ENCODE measurements at places on chromosomes 11 and 22.

DNA sequence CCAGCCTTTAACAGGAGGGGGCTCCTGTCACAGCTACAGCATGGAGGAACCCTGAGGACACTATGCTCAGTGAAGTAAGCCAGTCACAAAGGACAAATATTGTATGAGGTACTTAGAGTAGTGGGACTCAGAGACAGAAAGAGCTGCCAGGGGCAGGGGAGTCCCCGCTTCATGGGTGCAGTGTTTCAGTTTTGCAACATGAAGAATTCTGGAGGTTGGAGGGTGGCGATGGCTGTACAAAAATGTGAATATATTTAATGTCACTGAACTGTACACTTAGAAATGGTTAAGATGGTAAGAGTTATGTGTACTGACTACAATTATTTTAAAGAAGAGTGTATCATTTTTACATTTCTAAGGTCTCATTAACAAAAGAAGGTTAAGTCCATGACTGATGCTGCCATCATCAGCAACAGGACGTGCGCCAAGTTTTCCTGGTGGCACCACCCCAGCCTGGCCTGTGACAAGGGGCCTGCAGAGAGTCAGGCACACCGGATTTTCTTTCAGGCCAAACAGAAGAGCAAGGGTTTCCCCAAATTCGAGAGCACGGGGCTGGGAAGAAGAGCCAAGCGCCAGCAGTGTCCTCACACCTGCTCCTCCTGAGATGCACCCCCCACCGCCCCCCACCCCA is 22.1 kb downstream of the YPEL1 start:
- peaks cover 10% of the 10 kb centered on the region for H3K4me1 ChIP-seq
- H3K27ac ChIP-seq: no peak overlapping the region
- no peaks in the 10 kb centered on the region for H3K36me3 ChIP-seq
- DNase-seq: no peak
- H3K27me3 ChIP-seq: no peaks in the 10 kb centered on the region

DNA sequence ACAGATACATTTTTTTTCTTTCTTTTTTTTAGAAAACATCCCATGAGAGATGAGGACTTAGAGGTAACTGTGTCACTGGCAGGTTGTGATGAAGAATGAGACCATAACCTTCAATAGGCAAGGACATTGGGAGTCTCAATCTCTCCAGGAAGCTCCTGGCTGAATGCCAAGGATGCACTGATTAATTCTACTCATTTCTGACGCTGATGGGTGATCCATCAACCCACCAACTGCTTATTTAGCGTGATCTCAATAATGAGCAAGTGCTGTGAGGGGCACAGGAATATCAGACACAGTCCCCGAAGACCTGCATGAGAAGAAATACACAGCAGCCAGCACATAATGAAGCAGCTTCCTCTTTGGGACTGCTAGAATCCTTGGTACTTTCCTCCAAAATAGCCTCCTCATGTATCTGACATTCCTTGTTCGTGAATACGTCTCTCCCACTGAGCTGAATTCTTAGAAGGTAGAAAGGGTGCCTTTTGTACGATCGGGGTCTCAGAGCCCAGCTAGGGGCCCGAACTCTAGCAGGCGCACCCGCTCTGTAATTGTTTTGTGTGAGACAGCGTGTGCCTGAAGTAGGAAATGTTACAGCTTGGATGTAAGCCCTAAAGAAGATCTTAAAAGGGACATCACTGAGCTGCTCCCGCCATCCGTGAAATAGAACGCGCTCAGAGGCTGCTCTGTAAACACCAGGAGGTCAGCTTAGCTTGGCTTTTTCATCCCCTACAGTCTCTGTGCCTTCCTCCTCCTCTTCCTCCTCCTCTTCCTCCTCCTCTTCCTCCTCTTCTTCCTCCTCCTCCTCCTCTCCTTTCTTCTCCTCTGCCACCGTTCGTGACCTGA is 7.2 kb downstream of the CLMP start:
- peaks cover 46% of the 10 kb centered on the region for H3K27me3 ChIP-seq
- no peak overlapping the region for H3K4me3 ChIP-seq
- H3K36me3 ChIP-seq: no peaks in the 10 kb centered on the region

DNA sequence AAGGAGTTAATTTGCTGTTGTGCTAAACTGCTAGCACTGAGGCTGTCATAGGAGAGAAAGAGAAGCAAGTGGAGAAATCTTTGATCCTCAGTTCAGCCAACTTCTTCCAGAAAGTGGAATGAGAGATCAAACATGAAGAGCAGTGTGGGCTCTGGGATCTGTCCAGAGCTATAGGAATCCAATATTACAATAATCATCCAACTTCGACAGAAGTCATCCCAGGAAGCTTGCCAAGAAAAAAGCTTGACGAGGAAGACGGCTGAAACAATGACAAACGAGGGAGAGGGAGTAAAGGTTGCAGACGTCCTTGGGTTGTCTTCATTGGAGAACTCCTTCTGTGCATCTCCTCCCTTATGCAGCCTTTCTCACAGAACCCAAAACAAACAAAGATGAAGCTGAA is 496.2 kb downstream of the INSC start:
- H3K27ac ChIP-seq: no peak overlapping the region
- peaks cover 8% of the 10 kb centered on the region for H3K27me3 ChIP-seq
- H3K4me1 ChIP-seq: no peaks in the 10 kb centered on the region
- H3K4me3 ChIP-seq: no peak overlapping the region

DNA sequence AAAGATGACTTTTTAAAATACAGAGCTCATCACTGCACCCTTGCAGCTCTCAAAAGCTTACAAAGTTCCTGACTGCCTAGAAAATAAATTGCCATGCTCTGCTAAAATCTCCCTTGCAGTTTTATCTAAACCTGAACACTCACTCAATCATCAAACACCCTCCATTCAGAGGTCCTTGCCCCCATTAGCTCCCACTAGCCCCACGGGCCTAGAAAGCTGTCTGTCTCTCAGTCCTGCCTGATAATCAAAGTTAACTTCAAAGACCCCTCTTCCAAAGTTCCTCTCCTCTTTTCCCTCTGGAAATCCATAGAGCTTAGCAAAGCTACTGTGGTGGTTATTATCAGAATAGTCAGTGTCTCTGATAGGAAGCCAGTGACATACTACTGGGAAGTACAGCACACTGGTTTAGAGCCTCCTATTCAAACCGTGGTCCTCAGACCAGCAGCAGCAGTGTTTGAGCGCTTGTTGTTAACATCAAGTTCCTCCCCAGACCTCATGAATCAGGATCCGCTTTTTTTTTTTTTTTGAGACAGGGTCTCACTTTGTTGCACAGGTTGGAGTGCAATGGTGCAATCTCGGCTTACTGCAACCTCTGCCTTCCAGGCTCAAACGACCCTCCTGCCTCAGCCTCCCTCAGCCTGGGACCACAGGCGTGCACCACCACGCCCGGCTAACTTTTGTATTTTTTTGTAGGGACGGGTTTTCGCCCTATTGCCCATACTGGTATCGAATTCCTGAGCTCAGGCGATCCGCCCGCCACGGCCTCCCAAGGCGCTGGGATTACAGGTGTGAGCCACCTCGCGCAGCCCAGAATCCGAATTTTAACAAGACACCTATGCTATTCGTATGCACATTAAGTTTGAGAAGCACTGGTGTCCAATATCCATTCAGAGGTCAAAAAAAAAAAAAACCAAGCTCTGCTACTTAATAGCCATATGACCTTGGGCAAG is 1.2 kb downstream of the NDUFC2 start:
- peak overlapping the region; percentile 90 for H3K4me3 ChIP-seq
- H3K36me3 ChIP-seq: peaks cover 4% of the 10 kb centered on the region
- no peaks in the 10 kb centered on the region for H3K27me3 ChIP-seq

GRCh38 chr11:102780491-102780918 is at the start of gene MMP10:
Gene MMP10 (minus strand): TSS chr11:102780628. CDS start chr11:102780591, 37 bp downstream.
- no peak within 1 kb of the TSS for H3K4me3 ChIP-seq
- no peak for DNase-seq
- H3K27me3 ChIP-seq: peaks cover 16% of the 10 kb centered on the region
- H3K4me1 ChIP-seq: no peaks in the 10 kb centered on the region
- no peaks in the 10 kb centered on the region for H3K36me3 ChIP-seq
- H3K27ac ChIP-seq: no peak within 1 kb of the TSS

- no peak overlapping the region for H3K27ac ChIP-seq
- no peaks in the 10 kb centered on the region for H3K27me3 ChIP-seq
- DNase-seq: no peak
- no peaks in the 10 kb centered on the region for H3K36me3 ChIP-seq
- no peak overlapping the region for H3K4me3 ChIP-seq
- peaks cover 2% of the 10 kb centered on the region for H3K4me1 ChIP-seq
Measured at GRCh38 chr11:113287801-113288200, 26.6 kb upstream of the TTC12 start.

DNA sequence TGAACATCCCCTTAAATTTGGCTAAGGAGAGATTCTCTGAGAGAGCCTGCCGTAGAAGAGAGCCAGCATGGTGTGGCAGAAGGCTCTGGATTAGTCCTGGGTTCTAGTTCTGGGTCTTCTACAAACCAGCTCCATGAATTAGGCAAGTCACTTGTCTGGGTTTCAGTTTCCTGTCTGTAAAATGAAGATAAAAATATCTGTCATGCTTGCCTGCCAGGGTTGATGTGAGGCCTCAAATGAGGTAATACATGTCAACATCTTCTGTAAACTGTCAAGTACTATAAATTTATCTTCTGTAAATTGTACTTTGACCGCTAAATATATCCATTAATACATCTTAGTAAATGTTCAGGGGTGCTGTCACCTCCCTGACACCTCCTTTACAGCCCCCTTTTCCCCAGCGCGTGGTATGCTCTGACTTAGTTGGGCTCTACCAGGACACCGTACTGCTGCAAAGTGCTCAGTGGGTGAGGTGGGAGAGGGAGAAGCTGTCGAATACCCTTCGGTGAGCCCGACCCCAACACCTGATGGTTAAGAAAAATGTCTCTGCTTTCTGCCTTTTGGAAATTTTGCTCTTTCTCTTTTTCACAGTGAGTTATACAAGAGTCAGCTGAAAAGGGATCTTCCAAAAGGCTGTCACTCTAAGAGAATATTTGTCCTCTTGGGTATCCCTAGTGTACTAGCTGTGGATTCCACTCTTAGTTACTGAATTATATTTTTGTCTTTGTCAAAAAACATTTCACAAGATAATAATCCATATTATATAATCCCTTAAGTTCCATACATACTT is 15.0 kb downstream of the RBX1 start:
- peaks cover 18% of the 10 kb centered on the region for H3K4me1 ChIP-seq
- H3K36me3 ChIP-seq: peaks cover 19% of the 10 kb centered on the region
- peak overlapping the region; percentile 54 for H3K27ac ChIP-seq
- no peaks in the 10 kb centered on the region for H3K27me3 ChIP-seq
- DNase-seq: no peak

DNA sequence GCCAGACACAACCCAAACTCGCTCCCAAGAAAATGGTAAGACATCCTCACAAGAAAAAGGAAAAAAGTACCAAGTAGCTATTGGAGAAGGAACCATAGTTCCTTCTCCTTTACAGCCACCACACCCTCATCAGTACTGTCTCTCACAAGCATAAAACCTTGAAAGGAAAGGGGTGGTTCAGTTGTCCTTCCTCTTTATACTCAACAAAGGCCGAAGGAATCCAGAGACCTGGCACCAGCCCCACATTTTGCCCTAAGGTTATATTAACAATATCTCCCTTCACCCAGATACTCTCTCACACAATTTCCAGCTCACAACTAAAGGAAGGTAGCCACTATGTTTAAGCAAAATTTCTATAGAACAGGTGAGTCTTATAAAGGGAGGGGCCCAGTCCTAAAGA is 8.5 kb downstream of the FHIP1B start:
- peaks cover 30% of the 10 kb centered on the region for H3K4me1 ChIP-seq
- H3K27ac ChIP-seq: no peak overlapping the region
- H3K4me3 ChIP-seq: no peak overlapping the region
- DNase-seq: no peak
- peaks cover 19% of the 10 kb centered on the region for H3K36me3 ChIP-seq

- H3K27me3 ChIP-seq: peaks cover 47% of the 10 kb centered on the region
- H3K36me3 ChIP-seq: no peaks in the 10 kb centered on the region
- H3K4me3 ChIP-seq: peak overlapping the region; percentile 15
- H3K4me1 ChIP-seq: peaks cover 22% of the 10 kb centered on the region
- no peak for DNase-seq
- no peak overlapping the region for H3K27ac ChIP-seq
Measured at GRCh38 chr22:29313576-29314466, 1.7 kb downstream of the RASL10A start.

- no peaks in the 10 kb centered on the region for H3K4me1 ChIP-seq
- H3K27ac ChIP-seq: no peak overlapping the region
- H3K4me3 ChIP-seq: no peak overlapping the region
- no peaks in the 10 kb centered on the region for H3K36me3 ChIP-seq
- no peak for DNase-seq
Measured at GRCh38 chr22:36912694-36913426, 568 bp upstream of the CSF2RB start.

GRCh38 chr22:33921525-33922348 is 1.5 kb upstream of the LARGE1 start:
- H3K4me3 ChIP-seq: peak overlapping the region; percentile 73
- H3K4me1 ChIP-seq: peaks cover 17% of the 10 kb centered on the region
- DNase-seq: peak; percentile 18
- no peak overlapping the region for H3K27ac ChIP-seq

- H3K27me3 ChIP-seq: no peaks in the 10 kb centered on the region
- H3K4me3 ChIP-seq: no peak overlapping the region
- H3K27ac ChIP-seq: no peak overlapping the region
- no peaks in the 10 kb centered on the region for H3K36me3 ChIP-seq
Measured at GRCh38 chr11:110185121-110185591, 92.0 kb downstream of the ZC3H12C start.

DNA sequence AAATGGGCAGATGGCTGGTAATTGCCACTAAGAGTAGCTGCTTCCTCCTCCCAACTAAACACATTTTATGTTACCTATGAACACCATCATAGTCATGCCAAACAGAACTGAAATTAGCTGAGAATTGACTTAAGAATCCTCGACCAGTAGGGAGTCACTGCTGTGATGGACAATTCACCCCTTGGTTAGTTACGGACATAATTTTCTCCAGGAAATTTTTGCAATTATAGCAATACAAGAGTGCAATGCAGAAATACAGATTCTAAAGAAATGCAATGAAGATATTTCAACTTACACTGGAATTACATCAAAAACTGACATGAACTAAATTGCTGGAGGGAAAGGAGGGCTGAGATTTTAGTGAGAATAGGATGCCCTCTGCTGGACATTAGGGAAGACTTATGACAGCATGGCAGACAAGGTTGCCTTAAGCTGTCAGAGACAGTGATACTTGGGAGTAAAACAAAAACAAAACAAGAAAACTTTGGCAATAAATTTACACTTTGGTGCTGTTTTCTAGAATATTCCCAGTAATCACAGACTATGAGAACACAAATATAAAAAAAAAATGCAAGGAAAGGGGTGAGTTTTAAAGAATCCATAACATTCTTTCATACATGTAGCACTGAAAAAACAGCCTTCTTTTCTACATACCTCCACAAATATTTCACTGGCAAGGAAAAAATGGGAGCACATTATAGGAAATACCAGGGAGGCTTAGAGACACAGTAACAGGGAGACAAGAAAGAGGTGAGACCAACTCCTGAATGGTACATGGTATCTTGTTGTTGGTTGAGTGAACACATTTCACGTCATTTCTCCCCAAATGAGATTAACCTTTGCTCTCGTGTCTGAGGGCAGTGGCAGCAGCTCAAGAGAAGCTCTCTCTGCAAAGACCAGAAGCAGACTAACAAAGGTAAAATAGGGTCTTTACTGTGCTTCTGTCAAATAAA is 11.2 kb upstream of the PPP2R1B start:
- no peak overlapping the region for H3K4me3 ChIP-seq
- no peak for DNase-seq
- H3K27ac ChIP-seq: no peak overlapping the region
- H3K36me3 ChIP-seq: no peaks in the 10 kb centered on the region
- H3K4me1 ChIP-seq: no peaks in the 10 kb centered on the region
- H3K27me3 ChIP-seq: no peaks in the 10 kb centered on the region
